ENCODE measurements at places on chromosomes 11 and 22.

DNA sequence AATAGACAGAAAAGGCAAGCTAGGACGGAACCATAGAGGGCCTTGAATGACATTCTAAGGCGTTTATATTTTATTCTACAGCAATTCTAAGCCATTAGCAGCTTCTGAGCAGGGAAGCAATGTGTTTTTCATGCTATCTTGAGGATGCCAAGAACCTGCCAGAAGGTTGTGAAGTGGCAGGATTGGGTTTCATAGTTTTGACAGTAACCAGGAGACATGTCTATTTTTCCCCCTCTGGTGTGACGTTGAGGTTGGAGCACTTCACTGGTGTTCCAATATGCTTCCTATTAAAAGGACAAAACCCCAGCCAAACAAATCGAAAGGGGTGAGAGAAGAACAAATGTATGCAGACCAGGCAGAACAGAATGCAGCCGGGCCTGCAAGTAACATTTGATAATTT, 148.2 kb downstream of the SPATA19 start:
- DNase-seq, result no peak

GRCh38 chr22:29987137-29987536, 93.1 kb upstream of the HORMAD2 start:
- no peak for DNase-seq

- no peak for DNase-seq
These were observed 87.6 kb downstream of the STIM1 start for GRCh38 chr11:3942956-3943497.

GRCh38 chr11:108592591-108593213, 866 bp downstream of the EXPH5 start:
- peak; percentile 34 for DNase-seq

GRCh38 chr11:125290263-125290662, 125.7 kb downstream of the PKNOX2 start:
- no peak for DNase-seq

- DNase-seq, result no peak
These were observed 9.7 kb upstream of the OR52J3 start for GRCh38 chr11:5036669-5037068.

DNA sequence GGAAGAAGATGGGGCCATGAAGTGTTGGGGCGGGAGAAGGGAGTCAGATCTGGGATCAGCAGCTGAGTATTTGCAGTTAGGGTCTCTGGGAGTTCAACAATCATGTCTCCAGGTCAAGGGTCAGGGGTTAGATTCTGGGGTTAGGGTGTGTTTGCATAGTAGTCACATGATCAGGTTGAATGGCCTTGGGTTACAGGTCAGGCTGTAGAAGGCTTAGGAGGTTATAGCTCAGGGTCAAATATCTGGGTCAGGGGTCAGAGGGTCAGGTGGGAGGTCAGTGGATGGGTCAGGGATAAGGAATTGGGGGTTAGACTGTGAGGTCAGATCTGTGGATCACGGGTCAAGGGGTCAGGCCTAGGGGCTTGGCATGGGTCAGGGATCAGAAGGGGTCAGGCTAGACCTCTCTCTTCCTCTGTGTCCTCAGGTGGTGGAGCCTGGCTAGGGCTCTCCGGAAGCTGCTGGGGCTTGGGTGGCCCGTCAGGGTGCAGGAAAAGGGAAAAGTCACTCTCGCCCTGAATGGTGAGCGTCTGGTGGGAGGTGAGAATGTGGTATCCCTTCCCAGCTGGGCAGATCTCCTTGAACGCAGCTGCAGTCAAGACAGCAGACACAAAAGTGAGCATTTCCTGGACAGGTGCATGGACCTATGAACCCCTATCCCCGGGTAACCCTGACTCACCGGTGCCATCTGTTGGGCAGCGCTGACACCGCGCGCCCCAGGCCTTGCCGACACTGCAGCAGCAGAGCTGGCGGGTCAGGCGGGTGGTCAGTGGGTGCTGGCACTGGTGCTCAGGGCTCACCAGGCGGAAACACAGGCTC, 6.4 kb downstream of the LTBP3 start:
- DNase-seq, result peak; percentile 81

- no peak for DNase-seq
These were observed 123.6 kb downstream of the ARHGAP42 start for GRCh38 chr11:100810666-100811065.

GRCh38 chr22:27135031-27135981, 477.9 kb downstream of the MIAT start:
- DNase-seq, result no peak

DNA sequence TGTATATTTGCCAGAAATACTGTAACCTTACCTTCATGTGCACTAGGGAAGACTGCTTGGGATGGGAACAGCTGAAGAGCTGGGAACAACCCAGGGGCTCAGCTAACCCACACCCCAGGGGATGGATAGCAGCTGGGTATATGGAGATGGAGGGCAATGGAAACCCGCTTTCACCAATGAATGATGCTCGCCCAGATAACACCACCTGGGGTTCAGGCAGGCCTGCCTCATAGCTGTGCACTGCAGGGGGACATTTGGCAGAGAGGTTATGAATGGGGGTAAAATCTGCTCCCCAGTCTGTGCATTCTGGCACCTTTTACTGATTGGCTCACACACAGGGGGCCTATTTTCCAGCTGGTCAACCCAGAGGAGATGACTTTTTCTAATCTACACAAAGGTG, 170.7 kb downstream of the CHST1 start:
- no peak for DNase-seq

DNA sequence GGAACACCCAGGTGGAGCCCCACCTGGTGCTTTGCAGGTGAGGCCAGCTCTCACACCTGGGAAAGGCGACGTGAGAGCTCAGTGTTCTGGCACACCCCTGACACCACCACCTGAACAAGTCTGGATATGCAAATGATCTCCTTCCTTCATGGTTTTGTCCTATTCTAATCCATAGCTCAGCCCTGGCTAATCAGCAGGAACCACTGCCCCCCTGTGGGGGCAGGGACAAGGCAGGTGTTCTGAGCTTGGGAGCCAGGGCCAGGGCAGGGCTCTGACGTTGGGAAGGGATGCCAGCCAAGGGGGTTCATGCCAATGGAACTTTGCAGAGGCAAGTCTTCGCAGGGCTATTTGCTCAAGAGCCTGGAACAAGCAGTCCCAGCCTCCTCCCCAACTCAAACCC, 144.2 kb downstream of the TRIM29 start:
- no peak for DNase-seq

GRCh38 chr22:39598017-39598965, 27.7 kb downstream of the CACNA1I start:
- peak; percentile 61 for DNase-seq

GRCh38 chr11:116688202-116688540, 84.6 kb downstream of the BUD13 start:
- no peak for DNase-seq

DNA sequence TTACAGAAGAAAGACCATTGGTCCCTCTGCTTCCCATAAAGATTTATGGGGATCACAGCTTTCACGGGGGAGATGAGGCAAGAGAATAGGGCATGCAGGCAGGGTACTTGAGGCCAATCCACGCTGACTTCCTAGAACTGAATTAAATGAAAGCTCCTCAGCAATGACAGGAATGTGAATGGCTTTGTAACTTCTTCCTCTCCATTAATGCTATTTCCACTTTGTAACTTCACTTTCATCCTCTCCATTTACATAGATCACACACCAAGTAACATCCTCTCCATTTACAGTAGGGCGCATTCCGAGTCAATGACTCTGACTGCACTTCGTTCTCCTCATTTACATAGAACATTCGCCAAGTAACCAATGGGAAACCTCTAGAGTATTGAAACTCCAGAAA, 89.8 kb downstream of the PIWIL4 start:
- no peak for DNase-seq

- DNase-seq, result peak; percentile 86
These were observed 69.0 kb upstream of the SYT13 start for GRCh38 chr11:45354976-45355705.

DNA sequence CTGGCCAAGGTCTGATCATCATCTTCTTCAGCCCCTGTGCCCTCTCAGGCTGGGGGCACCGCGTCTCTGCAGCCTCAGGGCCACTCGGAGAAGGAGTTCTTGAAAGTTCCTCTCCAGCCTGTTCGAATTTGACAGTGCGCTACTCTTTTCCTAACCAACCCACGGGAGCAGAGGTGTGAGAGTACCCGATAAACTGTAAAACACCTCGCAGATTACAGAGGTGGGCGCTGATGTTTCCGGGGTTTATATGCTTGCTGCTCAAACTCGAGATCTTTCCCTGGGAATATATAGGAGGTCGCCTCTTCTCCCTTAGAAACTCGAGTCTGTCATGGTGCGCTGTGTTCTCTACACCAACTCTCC, 515 bp downstream of the CTR9 start:
- DNase-seq, result no peak

Data from liver (tissue), 10 donors.